ENCODE measurements at places on chromosomes 6 and 20.

GRCh38 chr6:137957471-137957870 lies 90.4 kb downstream of the TNFAIP3 start:
- DNase-seq, result no peak

- DNase-seq, result no peak
These were observed 63.8 kb downstream of the MBOAT1 start for GRCh38 chr6:20148433-20148832.

- no peak for DNase-seq
These were observed at the start of gene RIPOR3 for GRCh38 chr20:50690650-50691572. TSS of gene RIPOR3 (minus strand) at chr20:50691542. CDS start at chr20:50691128, 414 bp downstream.

GRCh38 chr20:32231847-32232246 lies 24.2 kb downstream of the POFUT1 start:
- DNase-seq, result no peak

DNA sequence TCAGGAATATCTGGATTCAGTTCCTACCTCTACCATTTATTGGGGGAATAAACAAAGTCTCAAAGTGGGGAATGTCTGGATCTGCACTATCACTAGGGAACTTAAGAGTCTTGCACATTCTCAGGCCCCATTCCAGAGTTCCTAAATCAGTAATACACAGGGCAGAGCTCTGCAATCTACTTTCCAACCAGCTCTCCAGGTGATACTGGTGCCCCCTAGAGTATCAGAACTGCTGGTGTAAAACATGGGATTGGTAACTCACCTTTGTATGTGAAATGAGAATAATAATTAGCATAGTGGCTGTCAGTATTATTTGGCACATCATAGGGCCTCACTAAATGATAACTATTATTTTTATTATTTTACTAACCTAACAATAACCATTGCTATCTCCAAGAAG lies 278.8 kb upstream of the IMPG1 start:
- DNase-seq, result no peak

DNA sequence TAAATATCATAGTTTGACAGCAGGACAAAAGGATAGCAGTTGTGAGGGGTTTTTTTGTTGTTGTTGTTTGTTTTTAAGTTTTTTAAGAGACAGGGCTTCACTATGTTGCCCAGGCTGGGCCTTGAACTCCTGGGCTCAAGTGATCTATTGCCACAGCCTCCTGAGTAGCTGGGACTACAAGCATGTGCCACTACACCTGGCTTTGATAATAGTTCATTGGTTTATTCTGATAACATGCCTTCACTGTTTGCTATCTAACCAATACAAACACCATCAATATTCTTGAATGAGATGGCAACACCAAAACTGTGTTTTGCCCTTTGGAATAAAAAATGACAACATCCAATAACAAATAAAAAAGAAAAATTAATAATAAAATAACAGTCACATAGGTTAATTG lies 41.2 kb downstream of the FAM184A start:
- no peak for DNase-seq

DNA sequence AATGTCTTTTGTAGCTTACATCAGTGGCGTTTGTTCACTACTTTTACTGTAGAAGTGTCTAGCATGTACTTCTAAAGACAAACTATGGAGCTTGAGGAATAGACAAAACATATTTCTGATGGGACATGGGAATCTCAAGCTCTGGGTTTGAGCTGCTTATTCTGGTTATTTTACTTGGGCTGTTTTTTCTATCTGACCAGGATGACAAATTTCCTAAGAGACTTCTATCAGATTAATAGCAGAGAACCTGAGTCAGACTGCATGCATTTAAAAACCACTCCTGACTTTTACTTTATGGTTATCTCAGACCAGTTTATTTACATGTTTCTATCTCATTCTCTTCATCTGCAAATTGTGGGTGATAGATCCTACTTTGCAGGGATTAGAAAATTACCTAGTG lies 1282.3 kb upstream of the GJE1 start:
- DNase-seq, result no peak

GRCh38 chr6:110448846-110449540 lies 27.4 kb downstream of the SLC22A16 start:
- DNase-seq, result no peak

DNA sequence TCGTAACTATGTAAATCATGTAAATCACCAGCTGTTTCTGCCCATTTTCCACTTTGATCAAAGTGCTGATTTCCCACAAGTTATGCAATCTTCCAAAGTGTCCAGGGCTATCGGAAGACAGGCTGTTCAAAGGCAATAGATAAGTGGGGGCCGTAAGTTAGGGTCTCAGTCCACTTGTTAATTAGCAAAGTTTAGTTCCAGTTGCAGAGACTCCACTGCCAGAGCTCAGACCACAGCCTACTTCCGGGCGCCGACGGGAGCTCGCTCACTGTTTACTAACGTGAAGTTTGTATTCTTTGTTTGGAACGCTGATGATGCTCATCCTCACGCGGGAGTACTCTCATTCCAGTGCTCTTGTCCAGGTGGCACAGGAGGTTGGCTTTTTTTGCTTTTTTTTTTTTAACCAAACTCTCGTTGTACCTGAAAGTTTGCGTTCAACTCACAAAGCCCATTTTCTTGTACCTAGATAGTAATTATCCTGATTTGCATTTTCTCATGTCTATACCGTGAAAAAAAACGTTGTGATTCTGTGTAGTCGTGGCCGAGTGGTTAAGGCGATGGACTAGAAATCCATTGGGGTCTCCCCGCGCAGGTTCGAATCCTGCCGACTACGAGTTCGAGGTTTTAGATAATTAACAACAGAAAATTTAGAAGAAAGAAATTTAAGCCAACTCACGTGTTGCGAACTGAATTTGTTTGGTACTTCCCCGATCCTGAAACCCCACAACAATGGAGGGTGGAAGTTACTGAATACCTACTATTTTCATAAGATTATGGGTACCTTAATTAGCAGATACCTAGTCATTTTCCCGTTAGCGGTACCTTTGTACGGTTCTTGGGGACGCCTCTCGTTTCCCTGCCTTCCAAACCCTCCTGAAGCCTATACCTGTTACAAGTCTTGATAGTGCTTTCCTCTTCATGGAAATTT lies 29.9 kb upstream of the ZNF184 start:
- peak; percentile 45 for DNase-seq

GRCh38 chr6:168147205-168147738 lies 68.3 kb upstream of the FRMD1 start:
- DNase-seq, result no peak

DNA sequence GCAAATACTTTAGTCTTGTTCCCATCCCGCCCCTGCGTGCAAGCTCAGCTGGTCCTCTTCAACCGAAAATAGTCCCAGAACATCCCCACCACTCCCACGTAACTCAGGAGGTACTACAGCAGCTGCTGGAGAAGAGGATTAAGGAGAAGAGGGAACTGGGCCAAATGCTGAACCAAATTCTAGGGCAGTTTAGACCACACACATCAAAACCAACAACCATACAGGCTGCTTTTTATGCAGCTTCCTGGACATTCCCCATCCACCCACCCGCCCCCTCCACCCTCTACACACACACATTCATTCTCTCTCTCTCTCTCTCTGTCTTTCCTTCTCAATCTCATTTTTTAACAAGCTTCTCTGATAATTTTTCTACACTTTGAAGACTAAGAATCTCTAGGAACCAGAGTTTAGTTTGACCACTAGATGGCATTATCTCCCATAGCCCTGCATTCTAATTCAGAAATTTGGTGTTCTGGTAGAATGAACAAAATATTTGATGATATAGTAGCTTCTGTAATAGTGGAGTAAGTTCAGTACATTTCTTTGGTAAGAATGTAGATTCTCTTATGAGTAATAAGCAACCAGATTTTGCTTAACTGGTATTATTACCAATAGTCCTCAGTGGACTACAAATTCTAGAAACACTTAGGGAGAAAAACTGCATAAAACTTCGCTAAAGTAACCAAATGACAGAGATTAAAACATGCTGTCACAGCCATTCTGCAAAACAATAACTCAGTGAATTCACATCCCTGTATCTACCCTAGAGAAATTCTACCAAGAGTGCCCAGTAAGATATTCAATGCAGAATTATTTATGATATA lies 52.1 kb upstream of the BEND6 start:
- DNase-seq, result no peak

Measured in activated gamma-delta T cell treated with anti-CD3 and anti-CD28 coated beads, Interleukin-2, amount 50 U/mL, for 16 hours (primary cell).